ENCODE measurements at places on chromosomes 6 and 20.

DNA sequence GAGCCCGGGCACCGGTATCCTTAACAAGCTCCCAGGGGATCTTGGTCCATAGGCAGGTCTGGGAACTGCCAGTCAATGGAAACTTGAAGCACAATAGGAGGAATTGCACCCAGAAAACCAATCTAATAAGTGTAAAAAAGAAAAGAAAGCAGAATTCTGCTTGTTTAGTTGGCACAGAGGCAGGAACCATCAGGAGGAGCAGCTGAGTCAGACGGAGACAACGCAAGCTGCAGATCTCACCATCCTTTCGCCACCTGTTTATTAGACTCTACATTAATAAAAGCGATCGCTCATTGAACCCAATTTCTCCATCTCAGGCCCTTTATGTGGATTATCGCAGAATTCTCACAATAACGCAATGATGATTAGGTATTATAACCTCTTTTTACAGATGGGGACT lies 9.8 kb downstream of the ZFP64 start:
- no peak for DNase-seq

DNA sequence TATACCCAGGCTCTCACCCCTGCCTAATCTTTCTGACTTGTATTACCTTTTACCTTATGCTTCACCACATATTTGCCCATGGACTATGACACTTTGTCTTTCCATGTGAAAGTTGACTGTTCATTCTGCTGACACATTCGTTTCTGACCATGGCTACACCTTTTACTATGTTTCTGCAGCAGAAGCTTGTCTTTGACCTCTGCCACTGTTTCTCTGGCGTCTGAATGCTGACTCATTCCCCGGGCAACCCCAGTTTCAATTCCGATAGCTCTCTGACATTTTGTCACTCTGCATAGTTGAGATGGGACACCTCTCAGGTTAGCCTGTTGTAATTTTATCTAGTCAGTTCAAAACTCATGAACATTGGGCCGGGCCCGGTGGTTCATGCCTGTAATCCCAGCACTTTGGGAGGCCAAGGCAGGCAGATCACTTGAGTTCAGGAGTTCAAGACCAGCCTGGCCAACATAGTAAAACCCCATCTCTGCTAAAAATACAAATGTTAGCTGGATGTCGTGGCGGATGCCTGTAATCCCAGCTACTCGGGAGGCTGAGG lies 50.7 kb downstream of the SLC26A8 start:
- DNase-seq, result no peak

- DNase-seq, result peak; percentile 60
Measured at GRCh38 chr6:7051780-7052442, 55.9 kb upstream of the RREB1 start.

- DNase-seq, result no peak
Measured at GRCh38 chr20:64176971-64177370, 12.7 kb downstream of the MYT1 start.

Measured in neuronal stem cell (in vitro differentiated cells).